ENCODE measurements at places on chromosomes 7 and 10.

DNA sequence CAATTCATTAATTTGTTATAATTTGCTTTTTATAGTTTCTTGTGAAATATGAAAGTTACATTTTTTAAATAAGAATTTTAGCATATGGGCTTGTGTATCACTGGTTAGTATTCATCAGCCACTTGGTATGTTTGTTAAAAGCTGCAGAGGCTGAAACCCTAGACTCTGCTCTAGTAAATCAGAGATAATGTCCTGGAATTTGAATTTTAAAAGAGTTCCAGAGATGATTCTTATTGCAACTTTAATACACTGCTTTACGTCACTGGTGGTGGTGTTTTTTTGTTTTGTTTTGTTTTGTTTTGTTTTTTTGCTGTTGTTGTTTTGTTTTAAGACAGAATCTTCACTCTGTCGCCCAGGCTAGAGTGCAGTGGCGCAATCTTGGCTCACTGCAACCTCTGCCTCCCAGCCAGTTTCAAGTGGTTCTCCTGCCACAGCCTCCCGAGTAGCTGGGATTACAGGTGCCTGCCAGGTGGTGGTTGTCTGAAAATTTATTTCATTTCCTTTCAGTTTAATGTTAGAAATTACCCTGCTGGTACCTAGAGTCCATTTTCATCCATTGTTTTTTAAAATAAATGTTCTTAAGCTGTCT, 43.8 kb downstream of the PTPN12 start:
- DNase-seq: no peak

DNA sequence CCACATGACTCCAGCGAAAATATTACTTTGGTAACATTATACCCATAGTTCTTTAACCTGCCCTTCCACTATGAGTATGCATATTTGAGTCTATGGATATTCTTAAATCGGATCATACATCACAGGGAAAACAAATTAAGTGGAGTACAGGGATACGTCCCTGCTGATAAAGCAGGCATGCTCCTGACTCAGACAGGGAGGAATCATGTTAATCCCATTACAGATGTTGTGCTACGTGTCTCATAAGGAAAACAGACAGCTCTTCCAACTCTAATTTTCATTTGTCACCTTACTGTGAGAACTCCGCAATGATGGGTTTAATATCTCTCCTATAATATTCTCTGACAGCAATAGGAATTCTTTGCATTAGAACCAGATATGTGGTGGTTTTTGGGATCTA, 469.5 kb upstream of the POM121L12 start:
- DNase-seq: no peak

DNA sequence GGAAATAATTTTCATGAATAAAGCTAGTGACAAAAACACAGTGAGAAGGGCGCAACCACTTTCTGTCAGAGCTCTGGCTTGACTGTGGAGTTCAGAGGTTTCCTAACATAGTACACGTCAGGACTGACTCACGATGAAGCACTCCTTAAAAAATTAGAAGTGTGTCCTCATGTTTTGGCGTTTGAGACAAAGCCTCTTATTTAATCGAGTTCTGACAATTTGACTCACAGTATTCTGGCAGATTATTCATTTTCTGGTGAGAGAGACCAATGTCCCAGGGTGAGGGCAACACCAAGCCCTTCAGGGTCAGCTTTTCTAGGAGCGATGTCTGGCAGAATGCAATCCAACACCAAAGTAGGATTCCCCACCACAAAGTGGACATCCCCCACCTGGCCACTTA, 108.7 kb downstream of the DIP2C start:
- no peak for DNase-seq

DNA sequence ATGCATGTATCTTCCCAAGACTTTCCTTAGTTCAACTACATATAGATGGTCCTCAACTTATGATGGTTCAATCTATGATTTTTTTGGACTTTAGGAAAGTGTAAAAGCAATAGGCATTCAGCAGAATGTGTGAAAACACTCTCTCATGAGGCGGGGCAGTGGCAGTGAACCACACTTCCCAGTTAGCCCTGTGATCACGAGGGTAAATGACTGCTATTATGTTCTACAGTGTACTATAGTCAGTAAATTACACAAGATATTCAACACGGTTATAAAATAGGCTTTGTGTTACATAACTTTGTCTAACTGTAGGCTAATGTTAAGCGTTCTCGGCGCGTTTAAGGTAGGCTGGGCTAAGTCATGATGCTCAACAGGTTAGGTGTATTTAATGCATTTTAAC, 169.3 kb downstream of the AMPH start:
- no peak for DNase-seq

DNA sequence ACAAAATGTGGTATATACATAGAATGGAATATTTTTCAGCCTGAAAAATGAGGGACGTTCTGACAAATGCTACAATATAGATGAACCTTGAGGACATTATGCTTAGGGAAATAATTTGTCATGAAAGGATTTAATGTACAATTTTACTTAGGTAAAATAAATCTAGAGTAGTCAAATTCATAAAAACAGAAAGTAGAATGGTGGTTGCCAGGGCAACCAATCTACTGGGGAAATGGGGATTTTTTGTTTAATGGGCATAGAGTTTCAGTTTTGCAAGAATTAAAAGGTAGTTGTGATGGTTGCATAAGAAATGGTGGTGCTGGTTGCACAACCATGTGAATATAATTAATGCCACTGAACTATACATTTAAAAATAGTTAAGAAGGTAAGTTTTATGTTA, 296.0 kb upstream of the SP4 start:
- no peak for DNase-seq

DNA sequence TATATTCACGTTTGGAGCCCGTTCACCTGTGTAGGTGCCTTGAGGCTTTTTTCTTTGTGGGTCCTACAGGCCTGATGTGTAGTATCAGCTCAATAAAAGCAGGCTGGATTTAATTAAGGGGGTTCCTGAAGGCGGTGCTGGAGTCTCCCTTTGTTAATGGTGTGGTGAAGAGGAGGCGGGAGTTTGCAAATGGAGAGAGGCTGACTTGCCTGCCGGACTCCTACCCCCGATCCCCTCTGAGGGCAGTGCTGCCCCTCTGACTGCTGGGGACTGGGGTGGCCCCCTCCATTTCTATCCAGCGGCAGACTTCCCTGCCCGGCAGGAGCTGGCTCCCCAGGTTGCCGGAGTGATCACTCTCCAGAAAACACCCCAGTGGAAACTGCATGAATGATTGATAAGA, 45.1 kb downstream of the ZMIZ1 start:
- DNase-seq: no peak

DNA sequence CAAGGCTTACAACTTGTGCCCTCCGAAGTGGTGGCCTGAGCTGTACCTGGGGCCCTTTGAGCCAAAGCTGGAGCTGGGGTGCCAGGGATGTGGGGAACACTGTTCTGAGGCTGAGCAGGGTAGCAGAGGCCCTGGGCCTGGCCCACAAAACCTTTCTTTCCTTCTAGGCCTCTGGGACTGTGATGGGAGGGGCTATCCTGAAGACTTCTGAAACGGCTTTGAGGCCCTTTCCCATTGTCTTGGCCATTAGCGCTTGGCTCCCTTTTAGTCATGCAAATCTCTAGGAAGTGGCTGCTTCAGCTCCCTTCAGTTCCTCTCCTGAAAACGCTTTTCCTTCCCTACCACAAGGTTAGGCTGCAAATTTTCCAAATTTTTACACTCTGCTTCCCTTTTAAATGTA, 16.8 kb upstream of the CRYGN start:
- DNase-seq: no peak

GRCh38 chr10:19922236-19922963, 106.2 kb downstream of the PLXDC2 start:
- no peak for DNase-seq

- DNase-seq: no peak
Measured at GRCh38 chr7:65250697-65251395, 122.8 kb upstream of the ZNF92 start.

DNA sequence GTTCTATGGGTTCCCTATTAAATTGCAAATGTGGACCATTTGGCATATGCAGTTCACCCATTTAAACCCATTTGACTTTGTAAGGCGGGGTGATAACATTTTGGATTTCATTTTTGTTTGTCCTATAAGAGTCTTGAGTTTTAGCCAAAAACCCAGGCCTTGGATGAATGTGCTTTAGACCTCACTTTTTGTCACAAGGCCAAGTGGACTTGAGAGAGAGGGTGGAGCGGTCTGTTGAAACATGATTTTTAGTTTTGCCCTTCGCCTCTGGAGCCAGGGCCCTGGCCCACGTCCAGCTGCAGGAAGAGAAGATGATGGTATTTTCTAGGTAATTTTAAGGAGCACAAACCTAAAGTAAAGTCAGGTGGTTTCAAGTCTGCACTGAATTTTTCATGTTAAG, 260.1 kb downstream of the SLC25A13 start:
- no peak for DNase-seq

DNA sequence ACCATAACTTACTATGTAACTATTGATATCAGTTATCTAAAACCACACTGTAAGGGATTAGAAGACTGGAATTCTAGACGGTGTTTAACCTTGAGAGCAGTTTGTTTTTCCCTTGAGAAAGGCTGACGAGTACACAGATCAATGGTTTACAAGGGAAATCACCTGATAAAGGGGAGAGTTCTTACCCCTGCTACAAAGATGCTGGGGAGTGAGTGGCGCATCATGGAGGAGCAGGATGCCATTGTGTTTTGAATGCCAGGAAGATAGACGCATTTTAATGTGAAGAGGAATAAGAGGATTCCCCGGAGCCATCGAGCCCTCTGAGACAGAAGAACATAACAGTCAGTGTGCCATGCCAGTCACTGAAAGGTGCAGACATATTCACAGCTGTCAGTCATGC, 145.2 kb downstream of the PKD1L1 start:
- no peak for DNase-seq

GRCh38 chr7:91549878-91550277, 285.6 kb downstream of the FZD1 start:
- DNase-seq: no peak

DNA sequence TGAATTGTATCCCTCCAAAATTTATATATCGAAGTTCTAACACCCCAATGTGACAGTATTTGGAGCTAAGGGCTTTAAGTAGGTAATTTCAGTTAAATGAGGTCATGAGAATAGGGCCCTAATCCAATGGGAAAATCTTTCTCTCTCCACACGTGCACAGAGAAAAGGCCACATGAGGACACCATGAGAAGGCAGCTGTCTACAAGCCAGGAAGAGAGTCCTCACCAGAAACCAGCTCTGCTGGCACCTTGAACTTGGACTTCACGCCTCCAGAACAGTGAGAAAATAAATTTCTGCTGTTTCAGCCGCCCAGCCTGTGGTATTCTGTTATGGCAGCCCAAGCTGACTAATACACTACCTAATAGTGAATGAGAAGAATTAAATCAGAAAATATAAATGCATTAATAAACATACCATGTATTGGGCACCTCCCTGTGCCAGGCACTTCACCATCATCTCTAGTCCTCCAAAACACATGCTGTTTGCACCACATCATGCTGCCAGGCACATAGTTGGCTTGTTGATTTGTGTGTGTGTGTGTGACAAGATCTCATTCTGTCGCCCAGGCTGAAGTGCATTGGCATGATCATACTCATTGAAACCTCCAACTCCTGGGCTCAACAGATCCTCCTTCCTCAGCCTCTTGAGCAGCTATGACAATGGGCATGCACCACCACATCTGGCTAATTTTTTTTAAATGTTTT, 9.1 kb upstream of the TOMM7 start:
- no peak for DNase-seq

- DNase-seq: no peak
Measured at GRCh38 chr10:123381224-123381623, 227.0 kb downstream of the BUB3 start.

GRCh38 chr10:89773081-89773480, 71.7 kb downstream of the KIF20B start:
- DNase-seq: no peak

DNA sequence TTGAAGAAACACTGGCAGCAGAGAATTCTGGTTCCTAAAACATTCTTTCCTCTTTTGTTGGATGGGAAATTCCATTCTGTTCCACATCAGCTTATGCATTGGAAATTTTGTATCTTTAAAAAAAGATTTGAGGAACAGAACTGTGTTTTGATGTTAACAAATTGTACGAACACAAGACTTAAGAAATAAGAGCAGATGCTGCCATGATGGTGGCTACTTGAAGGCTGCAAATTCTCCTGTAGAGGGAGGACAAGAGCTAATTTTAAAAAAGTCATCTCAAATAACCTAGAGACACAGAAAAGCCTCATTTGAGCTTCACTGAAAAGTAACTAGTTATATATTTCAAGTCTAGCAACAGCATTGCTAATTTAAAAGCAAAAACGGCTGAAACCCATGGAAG, 29.8 kb downstream of the NDUFB2 start:
- DNase-seq: no peak

DNA sequence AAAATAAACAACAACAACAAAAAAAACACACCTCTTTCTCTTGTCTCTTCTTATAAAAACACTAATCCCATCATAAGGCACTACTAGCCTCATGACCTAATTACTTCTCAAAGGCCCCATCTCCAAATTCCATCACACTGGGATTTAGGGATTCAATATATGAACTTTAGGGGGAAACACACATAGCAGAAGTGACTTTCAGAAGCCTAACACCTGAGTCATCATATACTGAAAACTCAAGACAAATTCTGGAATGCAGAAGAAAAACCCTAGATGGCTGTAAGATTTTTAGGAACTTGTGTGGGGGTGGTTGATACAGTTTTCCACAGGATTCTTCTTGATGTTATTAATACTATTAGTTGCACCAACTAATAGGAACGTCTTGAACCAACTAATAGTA, 33.7 kb upstream of the CSTF2T start:
- DNase-seq: no peak

GRCh38 chr10:87598700-87599099, 61.0 kb upstream of the PAPSS2 start:
- DNase-seq: no peak

- DNase-seq: no peak
Measured at GRCh38 chr10:34403512-34403911, 411.6 kb downstream of the PARD3 start.

DNA sequence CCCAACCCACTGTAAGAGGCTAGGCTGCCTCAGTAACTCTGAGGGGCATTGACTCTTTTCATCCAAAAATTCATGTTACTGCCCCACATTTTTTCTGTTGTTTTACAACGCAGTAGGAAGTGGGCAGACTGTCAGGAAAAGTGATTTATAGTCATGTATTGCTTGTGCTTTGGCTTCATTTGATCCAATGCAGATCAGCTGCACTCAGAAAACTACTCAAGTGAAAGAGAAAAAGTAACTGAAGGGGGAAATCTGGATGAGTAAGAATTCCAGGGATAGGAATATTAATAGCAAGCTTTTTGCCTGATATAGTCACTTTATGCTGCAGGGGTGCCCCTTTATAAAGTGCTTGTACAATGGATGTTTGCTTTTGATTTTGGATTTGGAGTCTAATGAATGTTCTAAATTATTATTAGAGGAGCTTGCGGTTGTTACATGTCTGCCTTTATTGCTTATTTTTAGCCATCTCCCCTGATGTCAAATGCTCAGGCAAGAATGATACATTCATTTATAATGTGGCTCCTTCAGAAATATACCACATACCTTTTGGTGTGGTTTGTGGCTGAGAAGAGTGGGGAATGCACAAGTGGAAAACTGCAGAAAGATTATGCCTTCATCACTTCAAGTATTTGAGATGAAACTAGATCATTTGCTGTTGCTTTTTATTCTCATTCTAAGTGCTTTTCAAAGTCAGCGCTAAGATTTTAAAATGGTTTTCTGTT, 86.1 kb downstream of the EGFR start:
- no peak for DNase-seq
